ENCODE measurements at places on chromosomes 7 and 10.

GRCh38 chr7:140724706-140725105 lies 28.2 kb downstream of the NDUFB2 start:
- DNase-seq, result no peak

GRCh38 chr10:15293862-15294842 lies 76.9 kb downstream of the FAM171A1 start:
- DNase-seq, result no peak

GRCh38 chr7:2668401-2668800 lies 19.6 kb upstream of the AMZ1 start:
- DNase-seq, result no peak

DNA sequence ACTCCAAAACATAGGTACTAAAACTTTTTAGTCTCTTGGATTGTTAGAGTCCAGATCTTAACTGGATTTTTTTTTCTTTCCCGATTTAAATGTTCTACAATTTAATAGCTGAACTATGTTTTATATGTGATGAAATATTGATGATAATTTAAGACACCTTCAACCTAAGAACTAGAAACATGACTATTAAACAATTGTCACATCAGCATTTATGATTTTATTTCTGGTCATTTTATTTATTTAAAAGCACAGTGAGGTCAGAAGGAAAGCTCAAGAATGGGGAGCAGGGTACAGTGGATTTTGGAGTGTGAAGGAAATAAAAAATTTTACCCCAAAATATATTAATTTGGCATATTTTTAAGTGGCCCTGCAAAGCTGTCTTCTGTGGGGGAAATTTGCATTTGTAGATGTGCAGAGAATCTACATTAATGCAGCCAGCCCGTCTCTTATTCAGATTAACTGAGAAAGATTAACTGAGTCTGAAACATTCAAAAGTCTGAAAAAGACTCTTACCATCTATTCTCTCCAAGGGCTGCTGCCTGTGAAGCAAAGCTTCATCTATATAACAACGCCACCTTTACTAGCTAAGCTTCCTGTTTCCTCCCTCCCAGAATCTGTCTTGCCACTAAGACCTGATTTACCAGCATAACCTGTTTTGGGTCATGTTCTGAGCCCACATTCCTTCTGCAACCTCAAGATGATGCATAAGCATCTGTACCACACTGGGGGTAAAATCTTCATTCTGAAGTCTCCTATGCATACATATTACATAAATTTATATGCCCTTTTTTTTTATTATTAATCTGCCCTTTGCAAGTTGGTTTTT lies 86.4 kb downstream of the TMEM106B start:
- no peak for DNase-seq

- no peak for DNase-seq
These were observed 573.5 kb downstream of the KIF20B start for GRCh38 chr10:90274721-90275468.

DNA sequence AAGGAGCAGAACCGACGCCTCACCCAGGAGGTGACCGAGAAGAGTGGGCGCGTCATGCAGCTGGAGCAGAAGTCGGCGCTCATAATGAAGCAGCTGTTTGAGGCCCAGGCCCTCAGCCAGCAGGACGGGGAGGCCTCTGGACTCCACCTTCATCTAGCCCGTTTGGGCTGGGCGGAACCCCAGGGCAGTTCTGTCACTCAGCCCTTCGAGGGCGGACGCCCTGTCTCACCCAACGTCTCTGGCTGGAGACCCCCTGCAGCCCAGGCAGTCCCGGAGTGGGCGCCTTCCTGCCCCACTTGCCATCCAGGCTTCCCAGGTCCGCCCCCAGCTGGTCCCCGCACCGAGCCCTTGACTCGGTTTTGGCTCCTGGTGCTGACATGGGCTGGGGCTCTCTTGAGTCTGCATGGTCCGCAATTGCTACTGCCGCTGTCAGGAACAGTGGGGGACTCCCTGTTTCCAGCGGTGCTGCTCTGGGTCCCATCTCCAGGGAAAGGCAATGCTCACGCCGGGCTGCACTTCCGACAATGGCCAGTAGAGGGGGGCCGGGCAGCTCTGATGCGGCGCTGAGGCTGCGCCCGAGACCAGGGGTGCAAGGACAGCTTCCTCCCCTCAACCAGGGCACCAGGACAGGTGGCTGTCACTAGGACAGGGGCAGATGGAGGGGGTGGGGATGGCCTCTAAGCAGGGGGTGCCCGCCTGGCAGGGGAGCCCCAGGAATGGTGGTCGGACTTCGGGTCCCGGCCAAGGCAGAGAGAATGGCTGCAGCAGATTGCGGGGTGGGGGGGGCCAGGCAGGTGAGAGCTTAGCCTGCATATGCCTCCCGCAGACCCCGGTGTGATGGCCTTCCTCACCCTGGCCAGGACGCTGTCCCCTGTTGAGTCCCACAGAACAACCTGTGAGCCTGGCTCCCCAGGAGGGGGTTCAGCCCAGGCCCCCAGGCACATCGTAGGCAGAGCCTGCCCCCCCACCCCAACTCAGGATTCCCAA lies 71.2 kb upstream of the KCTD7 start:
- peak; percentile 60 for DNase-seq

DNA sequence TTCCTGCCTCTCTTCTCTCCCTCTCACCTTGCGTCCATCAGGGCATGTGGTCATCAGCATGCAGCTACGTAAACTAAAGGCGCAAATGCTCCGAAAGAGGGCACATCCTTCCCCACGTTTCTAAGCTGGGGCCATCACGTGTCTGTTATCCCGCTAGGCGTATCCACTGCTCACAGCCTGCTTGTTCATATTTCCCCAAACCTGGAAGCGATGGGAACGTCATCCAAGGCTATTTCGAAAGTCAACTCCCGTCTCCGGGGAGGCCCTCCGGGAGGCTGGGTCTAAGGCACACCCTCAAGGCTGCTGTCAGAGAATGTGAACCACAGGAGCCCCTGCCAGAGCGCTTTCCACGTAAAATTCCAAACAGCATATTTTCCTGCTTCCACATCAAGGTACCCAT lies 199.2 kb downstream of the DIP2C start:
- DNase-seq, result no peak

DNA sequence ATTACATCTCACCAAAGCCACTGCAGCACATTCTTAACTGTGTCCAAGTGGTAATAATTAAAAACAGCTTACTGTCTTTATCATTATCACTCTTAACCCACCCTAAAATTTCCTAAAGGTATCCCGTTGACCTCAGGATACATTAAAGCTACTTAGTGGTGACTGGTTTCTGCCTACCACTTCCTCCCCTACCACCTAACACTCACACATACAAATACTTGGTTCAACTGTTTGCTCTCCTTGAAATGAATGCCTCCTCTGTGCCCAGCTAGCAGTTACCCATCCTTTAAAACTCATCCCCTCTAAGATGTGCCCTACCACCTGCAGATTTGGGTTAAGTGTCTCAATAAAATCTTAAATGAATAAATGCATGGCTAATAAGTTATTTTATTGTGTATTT lies 7.1 kb downstream of the PCGF5 start:
- no peak for DNase-seq

DNA sequence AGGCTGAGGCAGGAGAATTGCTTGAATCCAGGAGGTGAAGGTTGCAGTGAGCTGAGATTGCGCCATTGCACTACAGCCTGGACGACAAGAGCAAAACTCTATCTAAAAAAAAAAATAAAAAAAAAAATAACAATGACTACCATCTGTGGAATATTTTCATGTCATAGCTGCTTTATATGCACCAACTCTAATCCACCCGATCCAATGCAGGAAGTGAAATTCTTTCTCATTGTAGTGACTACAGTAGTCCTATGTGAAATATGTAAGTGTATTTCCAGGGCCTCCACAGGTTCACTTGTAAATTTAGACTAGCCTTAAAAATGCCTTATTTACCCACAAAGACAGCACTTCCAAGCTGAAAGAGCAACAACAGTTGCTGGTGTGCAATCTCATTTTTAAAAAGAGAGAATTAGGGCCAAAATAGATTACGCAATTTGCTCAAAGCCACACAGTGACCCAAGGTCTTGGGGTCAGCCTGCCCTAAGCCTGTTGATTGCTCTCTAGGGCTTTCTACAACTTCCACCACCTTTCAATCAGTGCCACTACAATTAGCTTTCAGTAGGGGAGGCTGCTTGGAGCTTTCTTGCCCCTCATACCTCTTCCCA lies 25.8 kb upstream of the EGFR start:
- no peak for DNase-seq

DNA sequence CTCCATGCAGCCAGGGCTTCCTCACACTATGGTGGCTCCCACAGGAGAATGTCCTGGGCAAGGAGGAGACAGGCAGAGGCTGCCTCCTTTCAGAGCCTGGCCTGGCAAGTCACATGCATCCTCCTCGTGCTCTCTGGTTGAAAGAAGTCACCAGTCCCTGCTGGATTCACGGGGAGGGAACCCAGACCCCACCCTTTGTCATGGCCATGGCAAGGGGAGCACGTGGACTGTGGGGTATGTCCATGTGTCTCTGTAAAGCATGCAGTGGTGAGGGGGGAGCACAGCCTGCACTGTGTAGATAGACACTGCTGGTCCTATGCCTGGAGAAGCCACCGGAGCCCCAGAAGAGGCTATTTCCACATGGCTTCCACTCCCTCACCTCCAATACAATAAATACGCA lies 225.0 kb downstream of the TCERG1L start:
- DNase-seq, result no peak

GRCh38 chr10:8369666-8370065 lies 315.2 kb downstream of the GATA3 start:
- no peak for DNase-seq

DNA sequence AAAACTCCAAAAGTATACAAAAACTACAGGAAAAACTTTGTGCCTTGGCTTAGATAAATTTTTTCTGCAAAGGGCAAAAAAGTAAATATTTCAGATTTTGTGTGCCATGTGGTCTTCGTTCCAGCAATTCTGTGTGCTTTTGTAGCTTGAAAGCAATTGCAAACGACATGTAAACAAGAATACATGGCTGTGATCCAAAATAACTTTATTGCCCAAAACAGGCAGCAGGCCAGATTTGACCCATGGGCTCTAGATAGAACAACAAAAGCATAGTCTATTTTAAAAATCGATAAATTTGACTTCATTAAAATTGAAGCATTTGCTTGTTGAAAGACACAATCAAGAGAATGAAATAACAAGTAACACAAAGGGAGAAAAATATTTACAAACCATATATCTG lies 336.6 kb downstream of the HPSE2 start:
- no peak for DNase-seq

DNA sequence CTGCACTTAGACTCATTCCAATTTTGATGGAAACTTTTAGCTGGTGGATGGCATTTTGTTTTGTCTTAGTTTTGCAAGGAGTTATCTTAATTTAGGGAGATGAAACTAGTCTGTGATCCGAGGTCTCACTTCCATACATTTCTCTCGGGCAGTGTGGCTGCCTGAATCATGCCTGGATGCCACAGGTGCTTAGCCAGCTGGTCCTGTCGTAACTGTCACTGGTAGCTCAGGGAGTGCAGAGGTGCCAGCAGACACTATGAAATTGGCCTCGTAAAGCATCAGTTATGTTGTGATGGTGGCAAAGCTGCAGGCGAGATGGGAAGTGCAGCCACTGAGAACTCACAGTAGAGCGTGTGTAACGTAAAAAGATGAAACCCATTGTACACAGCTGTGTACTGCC lies 74.9 kb downstream of the EGFR start:
- DNase-seq, result no peak

GRCh38 chr7:3747467-3747866 lies 446.4 kb downstream of the SDK1 start:
- no peak for DNase-seq

GRCh38 chr7:36208997-36209813 lies 56.2 kb downstream of the EEPD1 start:
- no peak for DNase-seq

DNA sequence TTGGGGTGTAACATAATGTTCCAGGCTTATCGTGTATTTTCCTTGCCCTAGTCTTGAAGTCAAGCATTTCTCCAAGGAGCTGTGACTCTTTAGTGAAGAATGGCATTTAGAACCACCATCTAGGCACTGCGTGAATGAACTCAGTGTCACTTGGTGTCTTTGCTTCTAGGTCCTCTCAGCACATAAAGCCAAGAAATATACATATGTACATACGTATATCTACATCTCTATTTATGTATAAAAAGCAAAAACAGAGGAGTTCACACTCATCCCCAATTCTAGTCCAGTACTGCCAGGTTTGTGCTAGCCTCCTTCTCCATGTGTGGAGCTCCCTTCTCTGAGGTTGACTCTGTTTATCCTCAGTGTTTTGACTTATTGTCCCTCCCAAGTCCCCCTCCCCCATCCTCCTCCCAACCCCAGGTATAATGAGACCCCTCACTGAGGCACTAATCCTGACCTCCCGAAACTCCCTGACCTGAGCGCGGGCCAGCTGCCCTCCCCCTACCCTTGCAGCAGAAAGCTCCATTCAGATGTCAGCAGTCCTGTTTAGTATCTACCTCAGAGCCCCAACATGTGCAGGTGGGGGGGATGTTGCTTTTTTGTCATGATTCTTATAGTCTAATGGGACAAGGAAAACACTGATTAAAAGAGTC lies 61.5 kb downstream of the GDI2 start:
- no peak for DNase-seq

- DNase-seq, result no peak
These were observed 223.7 kb downstream of the CXCL12 start for GRCh38 chr10:44161184-44161583.

- no peak for DNase-seq
These were observed 45.7 kb downstream of the POLR3A start for GRCh38 chr10:77983384-77984341.

DNA sequence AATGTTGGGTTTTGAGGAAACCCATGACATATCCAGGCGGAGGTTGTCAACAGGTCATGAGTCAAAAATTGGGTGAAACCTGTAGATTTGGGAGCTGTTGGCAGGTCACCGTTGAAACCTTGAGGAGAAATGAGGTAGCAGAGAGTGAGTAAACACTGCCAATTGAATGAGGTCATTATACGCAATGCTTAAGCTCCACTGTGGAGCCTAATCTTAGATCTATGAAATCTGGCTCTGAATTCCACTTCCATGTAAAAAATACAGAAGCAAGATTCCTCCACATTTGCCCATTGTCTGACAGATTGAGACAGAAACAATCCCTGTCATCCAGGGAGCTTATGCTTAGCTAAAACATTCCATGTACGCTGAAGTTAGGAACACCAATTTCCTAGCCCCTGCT lies 76.0 kb upstream of the IL6 start:
- no peak for DNase-seq

DNA sequence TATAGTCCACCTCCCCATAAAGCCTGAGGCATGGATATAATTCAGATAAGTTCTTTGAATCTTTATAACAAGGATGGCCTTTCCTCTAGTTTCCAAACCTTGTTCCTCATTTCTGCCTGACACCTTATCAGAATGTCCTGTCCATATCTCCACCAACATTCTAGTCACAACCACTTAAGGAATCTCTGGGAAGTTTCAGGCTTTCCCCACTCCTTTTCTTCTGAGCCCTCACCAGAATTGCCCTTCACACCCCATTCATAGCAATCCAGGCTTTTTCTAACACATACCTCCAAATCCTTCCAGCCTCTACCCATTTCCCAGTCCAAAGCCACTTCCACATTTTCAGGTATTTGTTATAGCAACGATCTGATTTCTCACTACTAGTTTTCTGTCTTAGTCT lies 18.0 kb upstream of the DIP2C start:
- no peak for DNase-seq

- DNase-seq, result no peak
These were observed 48.3 kb downstream of the ZNF783 start for GRCh38 chr7:149310113-149310836.

Data from stimulated activated CD8-positive, alpha-beta memory T cell treated with anti-CD3 and anti-CD28 coated beads, Interleukin-4, amount 100 ng/mL, for 24 hours (primary cell).